Kidney (tissue), 22 donors: ENCODE measurements at places on chromosomes 3 and 15. TPM values are rescaled to one million over a fixed set of nuclear protein-coding genes. Genes with fewer than 3 reads are reported as not detected.

TRPM1 gene
- 1.3 TPM for polyA plus RNA-seq

GRCh38 chr3:182438398-182438797, 354.9 kb upstream of the ATP11B start:
- no peak for DNase-seq

DNA sequence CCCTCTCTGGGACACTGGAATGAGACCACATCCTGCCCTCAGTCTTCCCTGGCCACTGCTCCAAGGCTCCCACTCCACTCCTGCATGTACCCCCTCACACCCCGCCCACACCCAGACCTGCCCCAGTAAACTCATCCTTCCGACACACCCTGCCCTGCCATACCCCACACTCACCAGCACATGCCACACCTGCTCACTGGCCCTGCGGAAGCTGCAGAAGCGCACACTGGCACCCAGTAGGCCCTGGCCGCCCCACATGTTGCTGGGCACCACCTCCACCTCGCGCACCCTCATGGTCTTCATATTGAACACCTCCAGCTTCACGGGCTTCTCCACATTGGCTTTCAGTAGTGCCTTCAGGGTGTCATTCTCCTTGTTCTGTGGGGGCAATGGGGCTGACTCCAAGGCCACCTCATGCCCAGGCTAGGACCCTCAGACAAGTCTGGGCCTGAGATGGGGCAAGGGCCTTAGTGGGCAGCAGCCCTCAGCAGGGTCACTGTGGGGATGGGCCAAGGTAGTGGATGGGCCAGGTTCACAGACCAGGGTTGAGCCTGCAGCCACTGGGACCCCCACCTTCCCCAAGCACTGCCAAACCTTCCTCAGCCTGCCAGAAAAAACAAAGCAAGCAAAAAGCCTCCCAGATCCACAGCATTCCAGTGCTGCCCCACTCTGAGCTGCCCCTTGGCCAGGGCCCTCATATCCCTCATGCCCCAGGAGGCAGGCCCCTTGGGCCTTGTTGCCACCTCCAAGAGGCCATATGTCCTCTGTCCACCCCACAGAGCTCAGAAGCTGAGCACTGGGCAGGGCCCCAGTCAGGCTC, 4.7 kb downstream of the GORASP1 start:
- DNase-seq = no peak

DNA sequence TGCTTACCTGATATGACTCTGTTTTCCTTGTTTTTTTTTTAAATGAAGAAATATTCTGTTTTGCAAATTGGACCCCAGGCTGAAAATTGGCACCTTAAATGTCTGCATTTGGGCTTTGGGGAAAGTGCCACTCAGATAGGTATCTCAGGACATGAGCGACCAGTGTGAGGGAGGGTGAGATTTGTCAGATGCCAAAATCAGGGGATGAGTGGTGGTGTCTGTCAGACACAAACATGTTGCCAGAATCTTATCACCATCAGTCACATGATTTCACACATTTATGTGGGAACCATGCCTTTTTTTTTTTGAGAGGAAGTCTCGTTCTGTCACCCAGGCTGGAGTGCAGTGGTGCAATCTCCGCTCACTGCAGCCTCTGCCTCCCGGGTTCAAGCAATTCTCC, 75.6 kb upstream of the OSBPL11 start:
- DNase-seq = no peak

GRCh38 chr3:191376516-191377141, 46.3 kb upstream of the UTS2B start:
- DNase-seq = no peak

DNA sequence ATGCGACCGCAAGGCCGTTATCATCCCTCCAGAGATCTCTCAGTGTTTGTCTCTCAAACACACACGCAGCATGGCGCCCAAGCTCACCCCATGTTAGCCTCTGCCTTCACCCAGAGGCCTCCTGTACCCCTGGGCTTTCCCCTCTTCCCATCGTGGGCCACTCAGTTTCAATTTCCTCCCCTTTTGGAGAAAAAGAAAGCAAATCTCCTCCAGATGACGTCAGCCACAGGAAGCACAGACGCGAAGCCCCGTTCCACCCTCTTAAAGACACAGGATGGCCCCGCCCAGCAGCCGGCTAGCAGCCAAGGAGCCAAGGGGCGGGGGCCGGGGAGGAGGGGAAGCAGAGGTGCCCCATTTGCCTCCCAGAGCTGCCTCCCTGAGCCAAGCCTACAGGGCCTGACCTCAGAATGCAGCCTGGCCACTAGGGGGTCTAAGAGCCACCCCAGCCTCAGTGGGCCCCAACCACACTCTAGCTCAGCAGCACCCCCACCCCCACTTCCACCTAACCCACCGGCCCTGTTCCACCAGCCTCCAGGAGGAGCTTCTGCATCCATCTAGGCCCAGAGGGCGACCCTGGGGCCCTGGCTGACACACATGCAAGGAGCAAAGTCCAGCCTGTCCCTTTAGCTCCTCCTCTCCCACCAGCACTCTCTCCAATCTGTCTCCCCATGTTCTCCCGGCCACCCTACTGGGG, 26.5 kb downstream of the ATRIP start:
- peak; percentile 96 for DNase-seq

DNA sequence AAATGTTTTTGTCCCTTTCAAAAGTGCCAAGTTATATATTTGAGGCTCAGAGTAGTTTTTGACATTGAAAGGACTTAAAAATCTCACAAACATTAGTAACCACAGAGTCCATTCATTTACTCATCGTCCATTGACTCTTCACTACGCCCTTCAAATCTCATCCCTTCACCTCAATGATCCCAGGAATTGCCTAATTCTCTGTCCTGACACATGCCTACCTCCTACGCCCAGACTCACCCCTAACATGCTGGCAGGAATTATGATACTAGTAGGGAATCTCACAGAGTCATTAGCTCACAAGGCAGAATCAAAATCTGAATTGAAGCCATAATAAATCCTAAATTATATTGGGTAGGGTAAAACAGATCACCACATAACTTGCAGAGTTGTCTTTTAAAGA, 410.1 kb downstream of the RAP2B start:
- DNase-seq = no peak

MYZAP gene
- polyA plus RNA-seq = 6.1 TPM
